ENCODE measurements at places on chromosomes 11 and 22.

- DNase-seq, result no peak
These were observed 45.5 kb upstream of the MICAL2 start for GRCh38 chr11:12064954-12065280.

DNA sequence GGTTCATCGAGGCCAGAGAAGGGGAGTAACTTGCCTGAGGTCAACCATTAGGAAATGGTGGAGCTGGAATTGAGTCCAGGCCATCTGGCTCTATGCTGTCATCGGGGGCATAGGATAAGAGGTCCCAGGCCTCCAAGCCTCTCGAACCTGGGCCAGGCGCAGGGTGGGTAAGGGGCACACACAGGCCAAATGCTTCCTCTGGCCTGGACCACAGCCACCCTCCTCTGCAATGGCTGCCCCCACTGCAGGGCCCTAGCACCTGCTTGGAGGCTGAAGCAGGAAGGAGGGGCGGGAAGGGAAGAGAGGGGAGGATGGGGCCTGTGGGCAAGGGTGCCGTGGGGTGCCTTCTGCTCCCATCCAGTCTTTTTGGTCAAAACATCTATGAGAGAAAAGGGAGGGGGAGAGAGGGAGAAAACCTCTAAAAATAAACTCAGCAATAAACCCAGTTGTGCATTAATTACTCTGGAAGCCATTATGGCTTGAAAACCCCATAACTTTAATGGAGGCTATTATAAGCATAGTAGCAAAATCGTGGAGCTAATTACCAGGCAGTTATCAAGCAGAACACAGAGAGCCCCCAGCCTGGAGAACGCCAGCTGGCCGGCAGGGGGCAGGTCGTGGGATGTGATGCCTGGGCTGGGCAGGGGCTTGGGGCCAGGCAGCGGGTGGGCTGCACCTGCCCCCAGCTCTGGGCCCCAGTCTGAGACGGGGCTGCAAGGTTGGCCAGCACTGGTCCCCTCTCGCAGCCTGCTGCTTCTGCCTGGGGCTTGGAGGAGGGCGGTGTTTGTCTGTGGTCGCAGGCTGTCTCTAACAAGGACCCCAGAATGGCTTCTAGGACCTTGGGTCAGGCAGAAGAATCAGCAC is 21.1 kb downstream of the B3GAT1 start:
- DNase-seq, result no peak

DNA sequence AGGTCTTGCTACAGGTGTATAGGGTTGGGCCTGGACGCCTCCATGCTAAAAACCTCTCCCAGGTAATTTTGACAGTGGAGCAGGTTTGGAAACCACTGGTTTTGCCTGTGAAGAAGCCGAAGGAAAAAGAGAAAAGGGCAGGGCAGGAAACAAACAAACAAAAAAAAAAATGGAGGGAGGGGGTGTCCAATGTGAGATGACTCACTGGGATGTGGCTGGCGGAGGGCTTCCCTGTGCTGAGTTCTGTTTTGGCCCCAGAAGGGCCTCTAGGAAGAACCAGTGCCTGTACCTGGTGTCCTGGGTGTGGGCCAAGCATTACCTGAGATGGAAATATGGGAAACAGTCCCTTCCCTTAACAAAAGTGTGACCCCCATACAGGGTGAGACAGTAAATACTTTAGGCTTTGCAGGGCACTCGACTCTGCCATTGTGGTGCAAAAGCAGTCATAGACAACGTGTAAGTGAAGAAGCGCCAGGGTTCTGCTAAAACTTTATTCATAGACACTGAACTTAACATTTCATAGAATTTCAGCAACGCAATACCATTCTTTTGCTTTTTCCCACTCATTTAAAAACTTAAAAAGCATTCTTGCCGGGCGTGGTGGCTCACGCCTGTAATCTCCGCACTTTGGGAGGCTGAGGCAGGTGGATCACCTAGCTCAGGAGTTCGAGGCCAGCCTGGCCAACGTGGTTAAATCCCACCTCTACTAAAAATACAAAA is 9.5 kb upstream of the DGKZ start:
- no peak for DNase-seq

DNA sequence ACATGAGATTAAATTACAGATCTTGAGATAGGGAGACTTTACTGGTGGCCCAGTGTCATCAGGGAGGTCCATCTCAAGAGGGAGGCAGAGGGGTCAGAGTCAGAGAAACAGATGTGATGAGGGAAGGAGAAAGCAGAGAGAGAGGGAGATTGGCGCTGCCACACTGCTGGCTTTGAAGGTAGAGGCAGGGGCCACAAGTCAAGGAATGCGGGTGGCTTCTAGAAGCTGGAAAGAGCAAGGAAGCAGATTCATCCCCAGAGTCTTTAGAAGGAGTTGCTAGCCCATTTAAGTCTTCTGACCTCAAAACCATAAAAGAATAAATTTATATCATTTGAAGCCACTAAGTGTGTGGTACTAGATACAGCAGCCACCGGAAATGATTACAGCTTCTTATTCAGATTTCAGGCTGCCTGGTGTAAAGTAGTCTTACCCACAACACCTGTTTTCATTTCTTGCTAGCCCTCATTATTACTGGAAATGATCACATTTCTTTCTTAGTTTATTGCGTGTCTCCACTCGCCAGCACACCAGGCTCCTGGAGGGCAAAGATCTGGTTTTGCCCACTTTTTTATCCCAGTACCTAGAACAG is 12.6 kb upstream of the SERPINH1 start:
- DNase-seq, result no peak

GRCh38 chr11:73661035-73661628 is 14.8 kb downstream of the PLEKHB1 start:
- peak; percentile 73 for DNase-seq

DNA sequence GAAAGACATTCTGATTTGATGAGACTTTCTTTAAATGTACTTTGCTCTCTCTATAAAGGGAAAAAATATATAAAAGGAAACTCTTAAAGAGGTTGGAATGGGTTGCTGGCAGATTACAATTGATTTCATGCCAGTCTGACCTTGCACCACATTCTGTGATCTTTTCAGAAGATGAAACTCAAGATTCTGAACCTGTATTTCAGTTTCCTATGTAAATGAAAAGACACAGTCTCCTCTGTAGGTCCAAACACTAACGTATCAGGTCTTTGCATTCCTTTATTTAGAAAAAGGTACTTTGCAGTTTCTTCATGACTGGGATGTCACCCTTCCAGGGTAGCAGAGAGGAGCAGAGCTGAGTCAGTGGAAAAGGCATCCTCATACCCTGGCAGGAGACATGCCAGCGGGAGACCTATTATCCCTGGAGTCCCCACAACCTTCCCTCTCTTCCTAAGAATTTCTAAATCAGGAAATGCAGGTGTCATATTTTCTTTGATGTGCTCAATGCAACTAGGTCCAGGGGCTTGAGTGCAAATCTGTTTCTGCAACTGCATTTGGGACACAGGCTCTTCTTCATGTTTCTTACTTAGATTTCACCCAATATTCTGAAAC is 282.6 kb downstream of the CADM1 start:
- DNase-seq, result no peak

DNA sequence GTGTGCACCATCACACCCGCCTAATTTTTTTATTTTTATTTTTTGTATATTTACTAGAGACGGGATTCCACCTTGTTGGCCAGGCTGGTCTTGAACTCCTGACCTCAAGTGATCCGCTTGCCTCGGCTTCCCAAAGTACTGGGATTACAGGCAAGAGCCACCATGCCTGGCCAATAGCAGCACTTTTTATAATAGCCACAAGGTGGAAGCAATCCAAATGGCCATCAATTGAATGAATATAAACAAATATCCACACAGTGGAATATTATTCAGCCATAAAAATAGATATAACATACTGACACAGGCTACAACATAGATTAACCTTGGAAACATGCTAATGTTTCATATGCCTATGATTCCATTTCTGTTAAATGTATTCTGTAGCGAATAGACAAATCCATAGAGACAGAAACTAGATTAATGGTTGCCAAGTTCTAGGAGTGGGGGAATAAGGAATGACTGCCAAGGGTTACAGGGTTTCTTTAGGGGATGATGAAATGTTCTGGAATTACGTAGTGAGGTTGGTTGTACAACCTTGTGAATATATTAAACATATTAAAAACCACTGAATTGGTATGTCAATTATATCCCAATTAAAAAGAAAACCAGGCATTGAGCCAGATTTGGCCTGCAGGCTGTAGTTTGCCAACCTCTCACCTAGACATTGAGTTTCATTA is 4.8 kb downstream of the VPS51 start:
- no peak for DNase-seq

GRCh38 chr22:40679964-40680818 is 907 bp downstream of the MCHR1 start:
- no peak for DNase-seq

GRCh38 chr22:21443057-21443734 is 24.0 kb upstream of the TMEM191C start:
- DNase-seq, result no peak

DNA sequence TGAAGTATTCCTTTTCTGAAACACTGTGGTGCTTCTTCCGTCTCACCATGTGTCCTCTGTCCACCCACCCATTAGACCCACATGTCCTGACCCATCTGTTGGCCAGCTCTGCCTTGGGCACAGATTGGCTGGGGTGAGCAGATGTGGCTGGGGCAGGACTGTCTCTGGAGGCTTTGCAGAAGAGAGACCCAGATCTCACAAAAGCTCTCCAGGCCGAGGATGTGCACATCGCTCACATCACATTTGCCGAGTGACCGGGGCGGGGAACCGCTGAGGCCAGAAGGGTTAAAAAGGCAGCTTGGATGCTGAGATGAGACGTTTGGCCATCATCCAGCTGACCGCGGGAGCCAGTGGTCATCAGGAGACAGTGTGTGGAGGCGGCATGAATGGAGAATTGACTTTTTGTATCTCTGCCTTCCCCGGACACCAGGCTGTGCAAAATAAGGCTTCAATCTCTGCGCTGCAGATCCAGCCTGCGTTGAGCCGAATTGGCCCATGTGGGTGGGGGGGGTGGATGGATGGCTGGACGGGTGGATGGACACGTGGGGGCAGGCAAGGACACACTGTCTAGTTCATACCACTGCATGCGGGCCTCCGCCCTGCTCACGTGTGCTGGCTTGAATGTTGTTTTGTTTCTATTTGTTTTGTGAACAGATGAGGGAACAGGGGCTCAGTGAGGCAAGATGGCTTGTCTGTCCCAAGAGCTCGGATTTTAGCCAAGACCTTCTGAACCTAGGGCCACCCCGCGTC is 6.1 kb downstream of the IFITM10 start:
- DNase-seq, result no peak

GRCh38 chr11:48024635-48025071 is 44.3 kb downstream of the PTPRJ start:
- DNase-seq, result no peak

DNA sequence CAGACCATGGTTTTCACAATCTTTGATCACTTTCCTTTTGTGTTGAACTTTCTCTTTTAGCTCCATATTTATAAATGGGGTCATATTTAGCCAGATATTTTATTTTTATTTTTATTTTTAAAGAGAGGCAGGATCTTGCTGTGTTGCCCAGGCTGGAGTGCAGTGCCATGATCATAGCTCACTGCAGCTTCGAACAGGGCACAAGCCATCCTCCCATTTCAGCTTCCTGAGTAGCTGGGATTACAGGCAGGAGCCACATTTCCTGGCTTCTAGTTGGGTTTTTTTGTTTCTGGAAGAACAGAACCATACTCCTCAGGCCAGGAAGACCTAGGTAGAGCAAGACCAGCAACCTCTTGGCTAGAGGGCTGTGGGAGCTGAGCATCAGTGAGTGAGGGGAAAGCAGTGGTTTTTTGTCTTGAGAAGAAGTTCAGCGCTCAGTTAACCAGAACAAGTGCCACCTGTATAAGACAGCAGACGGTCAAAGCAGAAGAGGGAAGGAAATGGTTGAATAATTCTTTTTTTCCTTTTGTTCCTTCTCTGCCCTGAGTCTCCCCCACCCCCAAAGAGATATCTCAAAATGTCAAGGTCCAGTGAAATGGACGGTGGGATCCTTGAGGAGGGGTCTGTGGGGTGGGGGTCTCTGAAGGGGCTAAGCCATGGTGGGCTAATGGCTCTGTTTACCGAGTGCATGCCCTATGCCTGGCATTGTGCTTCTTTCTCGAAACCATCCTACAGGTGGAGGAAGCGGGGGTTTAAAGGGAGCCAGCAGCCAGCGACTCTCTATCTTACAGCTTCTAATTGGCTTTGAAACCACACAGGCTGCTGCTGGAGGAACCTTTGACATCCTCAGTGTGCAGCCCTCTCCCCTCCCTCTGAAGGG is 63.0 kb downstream of the PTPRJ start:
- no peak for DNase-seq

GRCh38 chr11:61787928-61788491 is 4.4 kb downstream of the TMEM258 start:
- DNase-seq, result no peak

DNA sequence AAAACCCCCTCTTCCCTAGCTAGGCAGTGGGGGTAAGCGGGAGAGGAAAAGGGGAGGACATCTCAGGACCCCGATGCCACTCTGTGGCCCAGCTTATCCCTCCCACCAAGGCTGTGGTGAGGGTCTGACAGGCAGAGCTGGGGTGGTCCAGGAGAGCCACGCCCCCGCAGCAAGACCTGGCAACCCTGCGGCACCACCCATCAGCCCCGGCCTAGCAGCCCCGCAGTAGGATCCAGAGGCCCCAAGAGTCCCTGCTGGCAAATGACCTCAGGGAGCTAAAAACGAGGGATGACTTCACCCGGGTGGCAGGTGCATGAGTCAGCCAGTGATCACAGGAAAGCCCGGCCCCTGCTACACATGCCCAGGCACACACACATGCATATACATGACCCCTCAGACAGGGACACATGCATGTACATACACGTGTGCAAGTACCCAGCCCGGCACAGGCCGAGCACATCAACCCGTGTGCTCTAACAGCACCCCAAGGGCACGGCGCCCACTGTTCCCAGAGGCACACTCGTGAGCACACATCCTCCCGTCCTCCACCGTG is 32.3 kb downstream of the ARVCF start:
- DNase-seq, result no peak

DNA sequence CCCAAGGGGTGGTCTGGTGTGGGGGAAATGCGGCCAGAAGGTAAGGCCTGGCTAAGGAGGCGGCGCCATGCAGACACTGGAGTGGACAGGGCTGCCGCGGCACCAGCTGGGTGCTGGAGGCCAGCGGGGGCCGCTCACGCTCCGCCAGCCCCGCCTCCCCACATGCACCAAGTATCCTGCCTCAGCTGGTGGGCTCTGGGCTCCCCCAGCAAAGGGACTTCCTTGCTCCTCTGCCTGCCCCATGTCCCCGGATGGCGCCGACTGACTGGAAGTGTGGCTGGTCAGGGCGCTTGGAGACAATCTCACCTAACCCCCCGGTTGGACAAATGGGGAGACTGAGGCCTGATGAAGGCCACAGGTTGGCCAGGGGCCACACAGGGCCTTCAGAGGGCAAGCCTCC is 7.6 kb upstream of the CHADL start:
- no peak for DNase-seq

- no peak for DNase-seq
These were observed 59.1 kb downstream of the CLMP start for GRCh38 chr11:123135863-123136446.

DNA sequence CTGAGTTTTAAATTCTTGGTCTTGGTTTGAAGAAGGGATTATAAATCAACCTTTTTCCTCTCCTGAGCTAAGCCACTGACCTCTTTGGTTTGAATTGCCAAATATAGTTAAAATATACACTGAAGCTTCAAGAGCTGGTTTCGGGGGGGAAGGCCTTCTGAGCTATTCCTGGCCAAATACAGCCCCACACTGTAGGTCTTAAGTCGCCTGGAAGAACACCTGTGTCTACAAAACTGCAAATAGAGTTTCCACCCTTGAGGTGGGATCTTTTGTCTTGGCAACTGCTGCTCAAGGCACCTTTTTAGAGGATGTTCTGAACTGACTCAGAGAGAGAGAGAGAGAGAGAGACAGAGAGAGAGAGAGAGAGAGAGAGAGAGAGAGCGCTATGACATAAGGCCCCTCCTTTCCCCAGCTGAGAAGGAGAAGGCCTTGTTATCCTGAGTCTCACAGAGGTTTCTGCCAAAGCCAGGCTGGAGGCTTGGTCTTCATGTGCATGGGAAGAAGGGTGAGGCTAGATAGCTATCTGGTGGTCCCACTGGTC is 5.5 kb downstream of the ADM start:
- no peak for DNase-seq
